GM23338 (cell line): ENCODE measurements at places on chromosomes 16 and 17. TPM values are rescaled to one million over a fixed set of nuclear protein-coding genes. Genes with fewer than 3 reads are reported as not detected.

Gene CACNG3
- 0.12 TPM in 1 of 2 replicates, not detected in the other for total RNA-seq

Gene TBC1D3E
- not detected in 2 replicates for total RNA-seq

Gene CCDC200
- not detected in 2 replicates for total RNA-seq

Gene SMG1
- 93.5 and 119 TPM in 2 replicates for total RNA-seq

DNA sequence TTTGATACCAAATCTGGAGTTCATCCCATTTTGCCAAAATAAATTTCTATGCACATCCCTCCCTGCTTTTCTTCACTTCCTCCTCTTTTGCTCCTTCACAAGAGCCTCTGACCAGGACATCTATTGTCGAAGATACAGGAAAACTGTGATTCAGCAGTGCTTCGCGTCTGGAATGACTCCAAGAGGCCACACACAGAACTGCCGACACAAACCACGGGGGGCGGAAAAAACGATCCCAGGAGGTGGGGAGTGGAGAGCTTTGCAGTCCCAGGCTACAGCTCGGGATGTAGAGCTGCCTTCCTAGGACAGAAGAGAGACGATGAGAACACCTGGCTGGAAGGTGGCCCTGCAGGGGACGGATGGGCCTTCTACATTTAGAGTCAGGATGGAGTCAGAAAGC, 102.8 kb downstream of the XYLT1 start:
- H3K36me3 ChIP-seq: no peaks in the 10 kb centered on the region
- peak overlapping the region; percentile 7 for H3K27ac ChIP-seq
- H3K4me1 ChIP-seq: peaks cover 55% of the 10 kb centered on the region
- H3K4me3 ChIP-seq: no peak overlapping the region
- H3K27me3 ChIP-seq: no peaks in the 10 kb centered on the region

DNA sequence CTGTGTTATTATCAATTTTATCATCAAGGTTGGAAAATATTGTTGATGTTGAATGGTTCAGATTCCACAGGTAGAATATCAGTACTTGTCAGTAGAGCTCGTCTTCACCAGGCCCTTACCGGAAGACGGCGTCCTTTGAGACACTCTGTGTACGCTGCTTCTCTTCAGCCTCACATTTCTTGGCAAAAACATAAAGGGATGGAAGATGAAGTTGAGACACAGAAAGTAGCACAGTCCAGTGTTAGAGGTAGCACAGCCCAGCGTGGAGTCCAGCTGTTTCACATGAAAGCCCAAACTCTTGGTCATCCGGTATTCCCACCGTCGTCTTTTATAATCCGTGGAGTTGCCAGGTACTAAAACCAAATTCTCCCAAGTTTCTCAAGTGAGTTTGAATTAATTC, 30.4 kb downstream of the ATP2C2 start:
- DNase-seq: no peak
- no peak overlapping the region for H3K4me3 ChIP-seq
- H3K27ac ChIP-seq: no peak overlapping the region
- no peaks in the 10 kb centered on the region for H3K36me3 ChIP-seq

GRCh38 chr16:16112450-16113053, 110.7 kb downstream of the ABCC6 start:
- no peak overlapping the region for H3K27ac ChIP-seq

DNA sequence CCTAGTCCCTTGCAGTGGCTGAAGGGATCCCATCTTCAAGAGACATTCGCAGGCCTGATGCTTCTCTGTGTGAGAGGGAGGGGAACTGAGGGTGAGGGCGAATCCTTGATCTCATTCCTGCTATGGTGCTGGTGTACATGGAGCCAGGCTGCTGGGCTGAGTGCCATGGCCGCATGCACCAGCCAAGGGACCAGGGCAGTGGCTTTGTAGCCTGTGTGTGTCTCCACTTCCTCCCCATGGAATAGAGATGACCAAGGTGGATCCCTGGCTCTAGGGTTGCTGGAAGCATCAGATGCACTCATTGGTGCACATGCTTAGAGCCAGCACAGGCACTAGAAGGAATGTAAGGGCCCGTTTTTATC, 195.0 kb downstream of the FOXL1 start:
- no peaks in the 10 kb centered on the region for H3K4me1 ChIP-seq
- no peak overlapping the region for H3K27ac ChIP-seq
- no peaks in the 10 kb centered on the region for H3K36me3 ChIP-seq
- no peak overlapping the region for H3K4me3 ChIP-seq

DNA sequence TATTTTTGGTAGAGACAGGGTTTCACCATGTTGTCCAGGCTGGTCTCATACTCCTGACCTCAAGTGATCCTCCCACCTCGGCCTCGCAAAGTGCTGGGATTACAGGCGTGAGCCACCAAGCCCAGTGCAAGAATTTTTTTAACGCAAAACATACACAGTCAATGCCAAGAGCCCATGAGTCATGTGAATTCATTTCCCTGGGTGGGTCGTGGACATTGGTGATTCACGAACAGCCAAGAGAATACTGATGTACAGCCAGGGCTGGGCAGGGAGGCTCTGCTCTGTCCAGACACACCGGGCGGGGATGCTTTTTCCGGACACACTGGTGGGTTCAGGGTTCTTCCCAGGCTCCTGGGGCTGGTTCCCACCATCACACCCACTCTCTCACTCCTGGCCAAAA, 17.7 kb downstream of the SLC38A8 start:
- H3K27me3 ChIP-seq: no peaks in the 10 kb centered on the region
- H3K4me3 ChIP-seq: no peak overlapping the region
- no peaks in the 10 kb centered on the region for H3K36me3 ChIP-seq
- H3K27ac ChIP-seq: no peak overlapping the region
- DNase-seq: no peak
